ENCODE measurements at places on chromosomes 12 and 14.

- DNase-seq, result no peak
Observed at GRCh38 chr12:29427964-29428363, 47.0 kb upstream of the ERGIC2 start.

- no peak for DNase-seq
Observed at GRCh38 chr12:552466-552865, 92.7 kb downstream of the B4GALNT3 start.

DNA sequence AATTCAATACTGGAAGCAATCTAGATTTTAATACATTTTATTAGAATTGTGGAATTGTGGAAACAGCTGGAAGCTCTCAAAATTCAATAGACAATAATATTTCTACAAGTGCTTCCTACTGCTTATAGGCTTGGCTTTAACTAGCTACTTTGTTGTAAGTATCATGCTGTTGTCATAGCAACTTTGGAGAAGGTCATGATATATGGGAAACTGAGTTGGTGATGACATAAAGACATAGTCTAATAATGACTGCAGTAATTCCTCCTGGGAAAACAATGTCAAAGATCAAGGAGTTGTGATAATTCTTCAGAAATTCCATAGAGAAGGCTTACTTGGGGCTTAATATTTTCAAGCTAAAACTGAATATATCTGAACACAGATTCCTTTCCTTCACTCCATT lies 266.6 kb downstream of the KIF21A start:
- no peak for DNase-seq

DNA sequence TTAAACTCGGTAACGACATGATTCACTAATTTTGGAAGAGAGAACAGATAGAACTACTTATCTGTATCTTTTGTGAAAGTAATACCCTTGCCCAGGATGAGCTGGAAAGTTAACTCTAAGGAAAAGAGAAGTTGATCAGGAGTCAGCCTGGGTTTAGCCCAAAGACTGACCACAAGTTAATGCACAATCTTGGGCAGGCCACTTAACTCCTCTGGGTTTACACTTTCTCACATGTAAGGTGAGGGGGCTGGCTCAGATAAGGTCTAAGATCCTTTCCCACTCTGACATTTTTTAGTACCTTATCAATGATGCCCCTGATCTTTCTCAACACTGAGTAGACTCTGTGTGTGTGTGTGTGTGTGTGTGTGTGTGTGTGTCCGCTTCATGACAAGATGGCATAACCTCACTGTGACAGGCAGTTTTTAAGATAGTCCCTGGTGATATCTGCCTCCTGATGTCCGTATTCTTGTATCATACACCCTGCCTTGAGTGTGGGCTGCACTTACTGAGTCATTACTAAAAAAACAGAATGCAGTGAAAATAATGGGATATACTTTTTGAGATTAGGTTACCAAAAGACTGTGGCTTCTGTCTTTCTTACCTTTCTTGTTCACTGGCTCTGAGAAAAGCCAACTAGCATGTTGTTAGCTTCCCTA lies 56.2 kb upstream of the CCDC198 start:
- no peak for DNase-seq

DNA sequence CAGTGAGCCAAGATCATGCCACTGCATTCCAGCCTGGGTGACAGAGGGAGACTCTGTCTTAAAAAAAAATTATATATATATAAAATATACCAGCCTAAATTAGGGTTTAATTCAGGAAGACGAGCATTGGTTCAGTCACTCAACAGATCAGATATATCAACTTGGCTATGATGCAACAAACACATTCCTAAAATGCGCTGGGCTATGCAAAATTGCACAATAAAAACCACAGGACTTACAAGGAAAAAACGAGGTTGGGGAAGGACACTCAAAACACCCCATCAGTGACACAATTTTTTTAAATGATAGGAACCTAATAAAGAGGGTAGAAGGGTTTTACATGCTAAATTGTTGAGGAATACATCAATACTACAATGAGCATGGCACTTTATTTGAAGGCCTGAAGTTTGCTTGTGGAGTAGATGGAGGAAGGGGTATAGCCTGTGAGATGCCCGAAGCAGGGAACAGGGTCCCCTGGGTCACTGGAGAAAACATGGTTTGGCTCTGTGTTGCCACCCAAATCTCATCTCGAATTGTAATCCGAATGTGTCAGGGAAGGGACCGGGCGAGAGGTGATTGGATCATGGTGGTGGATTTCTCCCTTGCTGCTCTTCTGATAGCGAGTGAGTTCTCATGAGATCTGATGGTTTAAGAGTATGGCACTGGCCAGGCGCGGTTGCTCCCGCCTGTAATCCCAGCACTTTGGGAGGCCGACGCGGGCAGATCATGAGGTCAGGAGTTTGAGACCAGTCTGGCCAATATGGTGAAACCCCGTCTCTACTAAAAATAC lies 71.2 kb downstream of the TNFAIP2 start:
- DNase-seq, result no peak
